Muscle of arm (tissue), 14 donors: ENCODE measurements at places on chromosomes 13 and 19. TPM values are rescaled to one million over a fixed set of nuclear protein-coding genes. Genes with fewer than 3 reads are reported as not detected.
A peak's percentile ranks its signal among the peaks of the same experiment; 100 is the strongest.

- no peak for DNase-seq
These were observed 260.3 kb downstream of the B3GLCT start for GRCh38 chr13:31460061-31460460.

- DNase-seq, result no peak
These were observed 8.4 kb downstream of the MKNK2 start for GRCh38 chr19:2042485-2043250.

GRCh38 chr19:12478234-12478941 lies 6.2 kb downstream of the ZNF709 start:
- no peak for DNase-seq

DNA sequence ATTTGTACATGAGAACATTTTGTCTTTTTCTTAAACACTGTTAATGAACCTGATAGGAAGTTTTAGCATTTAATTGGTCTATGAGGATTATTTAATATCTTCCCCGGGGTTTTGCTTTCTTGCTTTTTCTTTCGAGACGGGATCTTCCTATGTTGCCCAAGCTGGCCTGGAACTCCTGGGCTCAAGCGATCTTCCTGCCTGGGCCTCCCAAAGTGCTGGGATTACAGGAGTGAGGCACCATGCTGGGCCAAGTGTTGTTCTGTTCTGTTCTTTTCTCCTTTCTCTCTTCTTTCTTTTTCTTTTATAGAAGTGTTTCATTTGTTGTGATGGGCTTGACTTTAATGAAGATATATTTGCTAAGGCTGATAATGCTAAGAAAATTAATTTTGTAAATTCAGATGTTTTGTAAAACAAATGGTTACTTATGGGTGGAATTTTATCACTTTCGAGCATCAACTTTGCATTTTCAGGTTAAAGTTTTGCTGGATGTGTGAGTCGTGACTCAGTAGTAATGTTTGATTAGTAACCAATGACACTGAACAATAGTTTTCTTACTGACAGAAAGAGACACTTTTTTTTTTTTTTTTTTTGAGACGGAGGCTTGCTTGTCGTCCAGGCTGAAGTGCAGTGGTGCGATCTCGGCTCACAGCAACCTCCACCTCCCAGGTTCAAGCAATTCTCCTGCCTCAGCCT lies 2.2 kb downstream of the PAN3 start:
- DNase-seq, result no peak

DNA sequence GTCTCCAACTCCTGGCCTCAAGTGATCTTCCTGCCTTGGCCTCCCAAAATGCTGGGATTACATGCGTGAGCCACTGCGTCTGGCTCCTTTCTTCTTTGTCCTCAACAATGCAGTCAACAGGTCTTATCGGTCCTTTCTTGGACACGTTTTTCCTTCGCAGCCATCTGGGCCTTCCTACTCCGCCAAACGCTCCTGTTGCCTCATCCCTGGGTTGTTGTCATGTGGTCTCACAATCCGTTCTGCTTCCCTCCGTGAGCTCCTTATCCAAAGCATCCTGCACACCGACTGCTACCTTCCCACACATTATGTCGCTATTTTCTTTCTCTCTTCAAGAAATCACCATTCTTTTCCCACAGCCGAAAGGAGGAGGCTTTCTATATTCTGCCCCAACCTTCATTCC lies 306.8 kb downstream of the DCLK1 start:
- no peak for DNase-seq

- DNase-seq, result no peak
These were observed 231.2 kb downstream of the NHLRC3 start for GRCh38 chr13:39269411-39269810.

GRCh38 chr19:51887522-51888498 lies at the start of gene ZNF577:
ZNF577 (minus strand) TSS chr19:51887951; CDS start chr19:51880382, 7,569 bp downstream.
- peak; percentile 94 for DNase-seq

- peak; percentile 59 for DNase-seq
These were observed 4.9 kb downstream of the ZAR1L start for GRCh38 chr13:32310134-32310706.

DNA sequence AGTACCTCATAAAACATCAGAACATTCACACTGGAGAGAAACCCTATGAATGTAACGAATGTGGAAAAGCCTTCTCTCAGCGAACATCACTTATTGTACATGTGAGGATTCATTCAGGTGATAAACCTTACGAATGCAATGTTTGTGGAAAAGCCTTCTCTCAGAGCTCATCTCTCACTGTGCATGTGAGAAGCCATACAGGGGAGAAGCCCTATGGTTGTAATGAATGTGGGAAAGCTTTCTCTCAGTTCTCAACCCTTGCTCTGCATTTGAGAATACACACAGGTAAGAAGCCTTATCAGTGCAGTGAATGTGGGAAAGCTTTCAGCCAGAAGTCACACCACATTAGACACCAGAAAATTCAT lies 22.0 kb downstream of the ZNF146 start:
- no peak for DNase-seq

DNA sequence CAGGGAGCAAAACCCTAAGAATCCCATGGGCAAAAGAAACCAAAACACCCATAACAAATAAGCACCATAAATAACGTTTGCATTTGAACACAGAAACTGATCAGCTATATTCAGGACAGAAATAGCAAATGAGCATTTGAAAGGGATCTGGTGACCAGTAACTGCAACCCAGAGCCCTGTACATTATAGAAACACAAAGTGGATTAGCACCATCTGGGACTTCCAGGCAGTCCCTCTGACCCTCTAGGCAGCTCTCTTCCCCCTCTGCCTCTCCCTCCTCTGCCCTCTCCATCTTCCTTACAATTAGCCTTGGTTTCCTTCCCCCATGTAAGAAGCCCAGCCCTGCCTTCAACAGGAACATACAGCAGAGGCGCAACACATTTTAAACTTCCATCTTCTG lies 215.0 kb downstream of the DCLK1 start:
- DNase-seq, result no peak

DNA sequence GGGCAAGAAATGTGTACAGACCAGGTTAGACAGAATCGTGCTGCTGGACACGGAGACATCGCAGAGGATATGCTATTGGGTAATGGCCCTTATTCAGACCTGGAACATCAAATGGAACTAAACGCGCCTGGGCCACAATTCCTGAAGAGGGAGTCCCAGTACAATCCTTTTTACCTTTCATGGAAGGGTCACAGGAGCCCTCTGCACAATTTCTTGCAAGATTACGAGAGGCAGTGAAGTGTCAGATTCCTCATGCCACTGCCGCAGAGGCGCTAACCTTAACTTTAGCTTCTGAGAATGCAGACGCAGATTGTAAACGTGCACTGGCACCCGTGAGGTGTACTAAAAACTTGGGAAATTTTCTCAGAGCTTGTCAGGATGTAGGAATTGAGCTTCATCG lies 18.1 kb downstream of the CLEC4M start:
- no peak for DNase-seq

GRCh38 chr19:31256593-31256960 lies 92.7 kb downstream of the TSHZ3 start:
- DNase-seq, result no peak

The PRR20D gene
- not detected for polyA plus RNA-seq

The KIR3DL2 gene
- not detected for polyA plus RNA-seq

The PSG6 gene
- 0.70 TPM for polyA plus RNA-seq

The EBPL gene
- polyA plus RNA-seq, result 20.8 TPM

The BRCA2 gene
- 5.4 TPM for polyA plus RNA-seq
